NK-92 treated with Interleukin-12 subunit alpha and Interleukin-12 subunit beta, amount 100 ng/mL, for 24 hours (cell line): ENCODE measurements at places on chromosomes 5 and 9.

GRCh38 chr5:156942064-156942463, 21.0 kb downstream of the TIMD4 start:
- no peak for DNase-seq

- DNase-seq, result no peak
These were observed 379.5 kb upstream of the KLF4 start for GRCh38 chr9:107869111-107869510.

DNA sequence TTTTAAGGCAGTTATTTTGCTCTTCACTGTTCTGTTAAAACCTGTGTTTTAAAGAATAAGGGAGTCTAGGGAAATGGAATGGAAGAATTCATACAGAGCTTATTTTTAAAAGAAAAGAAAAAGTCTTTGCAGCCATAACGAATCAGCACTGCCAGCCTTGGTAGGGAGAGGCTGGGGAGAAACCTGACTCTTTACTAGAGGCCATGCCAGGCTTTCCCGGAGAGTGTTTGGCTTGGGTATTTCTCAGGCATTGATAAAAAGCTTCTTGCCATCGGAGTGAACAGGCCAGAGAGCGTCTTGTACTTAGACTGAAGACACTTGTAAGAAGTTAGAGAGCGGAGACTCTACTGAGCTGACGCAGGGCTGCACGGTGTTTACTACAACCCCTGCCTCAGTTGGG, 72.7 kb upstream of the NFIL3 start:
- DNase-seq, result no peak

DNA sequence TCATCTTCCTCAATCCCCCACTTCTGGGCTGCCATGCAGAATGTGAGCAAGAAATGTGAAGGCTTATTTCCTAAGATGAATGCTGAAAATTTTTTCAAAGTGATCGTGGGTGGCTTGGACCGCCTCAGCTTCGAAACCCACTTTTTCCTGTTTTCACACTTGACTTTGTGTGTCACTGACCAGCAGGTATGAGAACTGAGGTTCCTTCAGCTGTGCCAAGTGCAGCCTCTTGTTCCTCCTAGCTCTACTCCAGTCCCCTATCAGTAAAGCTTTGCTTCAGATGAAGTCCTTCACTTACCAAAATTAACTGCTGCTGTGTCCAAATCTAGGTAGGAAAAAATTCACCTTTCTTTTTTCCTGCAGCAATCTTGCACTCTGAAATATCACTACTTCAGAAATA, 382.6 kb downstream of the DTWD2 start:
- DNase-seq, result no peak

- DNase-seq, result peak; percentile 60
These were observed 16.6 kb downstream of the F2R start for GRCh38 chr5:76732405-76733048.

DNA sequence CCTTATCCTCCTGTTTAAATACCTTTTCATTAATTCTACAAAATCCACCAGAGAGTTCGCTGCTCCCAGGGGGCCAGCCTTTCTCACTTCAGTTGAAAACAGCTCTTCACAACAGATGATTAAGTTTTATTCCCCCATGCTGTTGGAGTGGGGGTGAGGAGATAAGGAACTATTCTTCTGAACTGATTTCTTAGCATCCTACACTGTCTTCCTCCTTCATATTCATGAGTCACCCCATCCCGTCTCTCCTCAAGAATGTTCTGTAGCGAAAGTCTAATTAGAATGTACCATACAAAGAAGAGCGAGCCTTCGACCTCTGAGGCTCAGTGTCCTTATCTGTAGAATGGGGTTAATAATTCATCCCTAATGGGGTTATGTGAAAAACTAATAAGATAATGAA, 138.0 kb downstream of the PIK3R1 start:
- DNase-seq, result no peak

- DNase-seq, result no peak
These were observed 282.1 kb downstream of the CRB2 start for GRCh38 chr9:123637945-123638634.

DNA sequence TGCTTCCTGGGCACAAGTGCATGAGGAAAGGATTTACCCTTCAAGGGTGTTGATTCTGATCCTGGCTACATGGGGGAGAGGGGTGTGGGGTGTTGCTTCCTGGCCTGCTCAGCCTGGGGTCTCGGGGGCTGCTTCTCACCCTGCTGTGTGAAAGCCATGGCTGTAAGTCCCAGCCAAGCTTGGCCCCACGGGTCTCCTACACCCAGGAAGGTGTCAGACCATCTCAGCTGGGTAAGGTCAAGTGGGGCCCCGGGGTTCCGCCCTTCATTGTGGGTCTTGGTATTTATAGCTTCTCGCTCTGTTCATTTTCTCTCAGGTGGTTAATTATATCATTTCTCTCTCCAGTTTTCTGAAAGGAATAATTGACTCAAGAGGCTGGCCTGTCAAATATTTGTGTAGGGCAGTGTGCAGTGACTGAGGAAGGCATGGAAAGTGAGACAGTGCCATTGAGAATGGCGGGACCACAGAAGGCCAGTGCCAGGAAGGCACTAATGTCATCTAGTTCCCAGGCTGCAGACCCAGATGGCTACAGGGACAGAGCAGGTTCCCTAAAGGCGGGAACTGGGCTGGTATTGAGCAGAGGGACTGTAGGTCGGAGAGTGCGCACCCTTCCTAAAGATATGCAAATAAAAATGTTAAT, 126.0 kb downstream of the FOXD1 start:
- no peak for DNase-seq

GRCh38 chr5:2011481-2012411, 129.0 kb upstream of the IRX4 start:
- DNase-seq, result no peak

DNA sequence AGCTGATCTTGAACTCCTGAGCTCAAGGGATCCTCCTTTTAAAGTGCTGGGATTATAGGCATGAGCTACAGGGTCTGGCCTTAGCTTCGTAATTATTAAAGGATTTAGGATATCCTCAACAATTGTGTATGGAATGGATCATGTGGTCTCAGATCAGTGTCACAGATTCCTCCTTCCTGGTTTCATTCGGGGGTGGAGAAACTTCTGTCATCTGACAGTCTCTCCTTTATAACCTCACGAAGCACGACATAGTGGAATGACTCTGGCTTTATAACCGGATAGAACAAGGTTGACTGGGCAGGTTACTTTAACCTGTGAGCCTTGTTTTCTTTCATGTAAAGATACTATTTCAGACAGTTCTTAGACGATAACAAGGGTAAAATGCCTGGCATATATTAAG, 4.4 kb upstream of the GNG10 start:
- no peak for DNase-seq

DNA sequence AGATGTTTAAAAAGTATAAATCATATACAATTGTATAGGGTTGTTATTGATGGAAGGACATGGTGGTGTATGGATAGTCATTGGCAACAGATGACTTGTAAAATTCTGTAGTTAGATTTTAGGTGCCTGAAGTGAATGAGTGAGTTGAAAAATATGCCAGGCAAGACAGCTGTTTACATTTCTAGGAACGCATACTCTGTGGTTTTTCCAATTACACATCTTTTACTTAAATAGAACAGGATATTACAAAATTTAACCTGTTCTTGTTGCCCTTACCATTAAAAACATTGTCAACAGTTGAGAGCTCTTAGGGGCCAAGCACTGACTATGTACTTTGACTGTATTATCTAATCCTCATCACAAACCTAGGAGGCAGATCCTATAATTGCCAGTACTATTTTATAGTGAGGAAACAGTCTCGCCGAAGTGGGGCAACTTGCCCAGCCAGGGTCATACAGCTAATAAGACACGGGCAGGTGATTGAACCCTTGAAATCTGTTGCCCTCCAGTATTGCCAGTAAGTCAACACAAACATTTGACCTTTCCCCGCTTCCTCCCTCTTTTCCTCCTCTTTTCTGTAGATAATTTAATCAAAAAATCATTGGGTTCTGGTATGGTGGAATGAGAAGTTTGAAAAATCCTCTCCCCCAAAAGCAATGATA, 88.6 kb downstream of the MACROH2A1 start:
- DNase-seq, result no peak

DNA sequence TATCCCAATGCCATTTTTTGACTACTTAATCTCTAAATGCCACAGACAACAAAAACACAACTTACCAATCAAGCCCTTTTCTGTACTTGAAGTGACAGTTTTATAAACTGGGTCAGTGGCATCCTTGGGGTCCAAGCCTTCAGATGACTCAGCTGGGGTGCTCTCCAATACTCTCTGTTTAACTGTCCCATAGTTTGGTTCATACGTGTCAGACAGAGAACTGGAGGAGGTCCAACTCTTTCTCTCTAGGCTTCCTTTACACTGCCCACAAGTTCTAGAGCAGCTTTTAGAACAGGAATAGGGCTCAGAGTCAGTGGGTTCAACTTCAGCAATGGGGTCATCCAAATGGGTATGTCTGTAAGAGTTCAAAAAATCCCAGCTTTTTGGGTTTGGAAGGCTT, 166.9 kb downstream of the CDC42SE2 start:
- DNase-seq, result no peak

- no peak for DNase-seq
These were observed 103.2 kb downstream of the FSTL4 start for GRCh38 chr5:133508845-133509741.

DNA sequence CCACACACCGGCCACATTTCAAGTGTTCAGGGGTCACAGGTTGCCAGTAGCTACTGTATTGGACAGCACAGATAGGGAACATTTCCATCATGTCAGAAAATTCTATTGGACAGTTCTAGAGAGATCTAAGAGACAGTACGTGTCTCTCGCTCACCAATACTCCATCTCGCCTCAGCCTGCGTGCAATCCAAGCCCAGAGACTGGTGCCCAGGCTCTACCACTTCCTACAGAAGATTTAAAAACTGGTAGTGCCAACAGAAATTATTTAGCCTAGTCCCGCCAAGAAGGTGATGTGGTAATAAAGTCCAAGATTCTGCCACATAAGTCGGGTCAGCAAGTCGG, 390 bp upstream of the SNX2 start:
- DNase-seq, result no peak

DNA sequence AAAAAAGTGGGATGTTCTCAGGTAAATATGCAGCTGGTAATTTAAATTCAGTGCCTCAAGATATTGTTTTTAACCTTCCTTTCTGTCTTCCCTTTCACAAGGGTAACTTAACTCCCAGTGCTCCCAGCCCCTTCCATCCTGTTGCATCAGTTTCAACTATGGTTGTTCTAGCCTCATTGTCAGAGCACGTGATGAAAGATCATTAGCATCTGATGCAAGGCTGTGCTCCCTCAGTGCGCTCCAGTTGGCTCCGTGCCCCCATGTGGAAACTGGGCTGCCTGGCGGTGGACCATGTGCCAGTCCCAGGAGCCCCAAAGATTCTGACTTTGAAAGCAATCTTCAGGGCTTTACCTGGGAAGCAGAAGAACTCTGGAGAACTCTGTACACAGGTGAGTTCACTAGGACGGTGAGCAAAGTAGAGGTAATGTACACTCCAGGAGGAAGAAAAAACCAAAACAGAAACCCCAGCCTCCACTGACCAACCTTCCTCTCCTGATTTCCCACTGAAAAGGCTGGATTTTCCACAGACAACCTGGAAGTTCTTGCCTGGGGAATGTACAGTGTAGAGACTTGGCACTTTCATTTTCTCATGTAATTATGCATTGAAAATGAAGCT, 96.9 kb downstream of the SLC1A3 start:
- DNase-seq, result no peak

- no peak for DNase-seq
These were observed 18.5 kb downstream of the CAMSAP1 start for GRCh38 chr9:135888766-135889394.
